ENCODE measurements at places on chromosomes 1 and 21.

DNA sequence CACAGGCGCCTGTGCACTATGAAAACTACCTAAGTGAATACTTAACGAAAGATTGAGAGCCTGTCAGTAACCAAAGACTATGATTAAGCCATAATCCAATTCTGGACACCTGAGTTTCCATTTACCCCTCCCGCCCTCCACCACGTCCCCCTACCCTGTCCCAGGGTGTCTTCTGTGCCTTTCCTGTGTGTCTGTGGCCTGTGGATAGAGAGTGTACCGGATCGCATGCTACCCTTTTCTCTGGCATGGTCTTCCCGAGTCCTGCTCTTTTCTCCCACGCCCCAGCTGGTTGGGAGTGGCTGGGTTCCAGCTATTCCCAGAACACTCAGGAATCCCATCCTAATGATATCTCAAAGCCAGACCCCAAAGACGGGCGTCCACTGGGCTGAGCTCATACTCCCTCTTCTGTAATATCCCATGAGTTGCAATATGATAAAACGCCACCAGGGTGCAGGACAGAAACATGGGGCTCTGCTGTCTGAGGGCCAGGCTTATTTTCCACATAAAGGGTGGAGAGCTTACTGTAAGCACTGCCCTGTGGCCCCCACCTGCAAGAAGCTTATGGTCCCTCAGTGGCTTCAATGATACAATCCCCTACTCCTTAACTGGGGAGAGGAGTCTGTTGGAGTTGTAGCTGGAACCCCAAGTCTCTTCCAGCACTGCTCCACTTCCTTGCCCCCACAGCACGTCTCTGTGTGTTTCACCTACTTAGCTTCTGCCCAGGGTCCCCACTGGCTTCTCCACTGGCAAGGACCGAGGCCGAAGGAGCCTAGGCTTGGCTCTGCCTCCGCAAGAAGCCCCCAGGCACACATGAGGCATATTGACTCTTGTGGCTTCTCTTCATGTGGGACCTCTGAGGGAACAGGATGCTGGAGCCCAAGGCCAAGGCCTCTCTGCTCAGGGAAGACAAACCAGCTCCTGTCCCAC, 17.6 kb upstream of the ALX3 start:
- DNase-seq: peak; percentile 63

- DNase-seq: no peak
These were observed 6.5 kb downstream of the WLS start for GRCh38 chr1:68225781-68226180.

- DNase-seq: peak; percentile 59
These were observed 23.2 kb downstream of the INTS7 start for GRCh38 chr1:212012034-212012740.

GRCh38 chr1:116390195-116390594, 17.2 kb downstream of the ATP1A1 start:
- no peak for DNase-seq

- no peak for DNase-seq
These were observed 77.4 kb upstream of the BACH1 start for GRCh38 chr21:29221253-29221744.

GRCh38 chr1:61202854-61203598, 120.7 kb downstream of the NFIA start:
- DNase-seq: no peak

GRCh38 chr1:24505816-24506215, 3.2 kb downstream of the RCAN3 start:
- DNase-seq: peak; percentile 93
